ENCODE measurements at places on chromosomes 6 and 20. TPM values are rescaled to one million over a fixed set of nuclear protein-coding genes. Genes with fewer than 3 reads are reported as not detected.

Gene CD93
- not detected for total RNA-seq

GRCh38 chr6:9612489-9612888 is 802.4 kb downstream of the TFAP2A start:
- no peak for DNase-seq
- H3K4me1 ChIP-seq = no peaks in the 10 kb centered on the region
- H3K36me3 ChIP-seq = no peaks in the 10 kb centered on the region
- H3K4me3 ChIP-seq = no peak overlapping the region
- H3K27me3 ChIP-seq = no peaks in the 10 kb centered on the region

Gene CDH26
- 0.79 TPM for total RNA-seq

GRCh38 chr6:138638604-138639003 is 135.0 kb upstream of the CCDC28A start:
- no peaks in the 10 kb centered on the region for H3K27me3 ChIP-seq
- DNase-seq = no peak
- no peaks in the 10 kb centered on the region for H3K36me3 ChIP-seq
- H3K4me3 ChIP-seq = no peak overlapping the region
- no peak overlapping the region for H3K27ac ChIP-seq

Gene GFRA4
- not detected for total RNA-seq

- H3K27me3 ChIP-seq = no peaks in the 10 kb centered on the region
- H3K36me3 ChIP-seq = no peaks in the 10 kb centered on the region
- no peak for DNase-seq
- H3K4me3 ChIP-seq = no peak overlapping the region
- no peaks in the 10 kb centered on the region for H3K4me1 ChIP-seq
Measured at GRCh38 chr6:70184723-70185122, 118.2 kb downstream of the COL9A1 start.
